ENCODE measurements at places on chromosomes 16 and 17.
A peak's percentile ranks its signal among the peaks of the same experiment; 100 is the strongest.

DNA sequence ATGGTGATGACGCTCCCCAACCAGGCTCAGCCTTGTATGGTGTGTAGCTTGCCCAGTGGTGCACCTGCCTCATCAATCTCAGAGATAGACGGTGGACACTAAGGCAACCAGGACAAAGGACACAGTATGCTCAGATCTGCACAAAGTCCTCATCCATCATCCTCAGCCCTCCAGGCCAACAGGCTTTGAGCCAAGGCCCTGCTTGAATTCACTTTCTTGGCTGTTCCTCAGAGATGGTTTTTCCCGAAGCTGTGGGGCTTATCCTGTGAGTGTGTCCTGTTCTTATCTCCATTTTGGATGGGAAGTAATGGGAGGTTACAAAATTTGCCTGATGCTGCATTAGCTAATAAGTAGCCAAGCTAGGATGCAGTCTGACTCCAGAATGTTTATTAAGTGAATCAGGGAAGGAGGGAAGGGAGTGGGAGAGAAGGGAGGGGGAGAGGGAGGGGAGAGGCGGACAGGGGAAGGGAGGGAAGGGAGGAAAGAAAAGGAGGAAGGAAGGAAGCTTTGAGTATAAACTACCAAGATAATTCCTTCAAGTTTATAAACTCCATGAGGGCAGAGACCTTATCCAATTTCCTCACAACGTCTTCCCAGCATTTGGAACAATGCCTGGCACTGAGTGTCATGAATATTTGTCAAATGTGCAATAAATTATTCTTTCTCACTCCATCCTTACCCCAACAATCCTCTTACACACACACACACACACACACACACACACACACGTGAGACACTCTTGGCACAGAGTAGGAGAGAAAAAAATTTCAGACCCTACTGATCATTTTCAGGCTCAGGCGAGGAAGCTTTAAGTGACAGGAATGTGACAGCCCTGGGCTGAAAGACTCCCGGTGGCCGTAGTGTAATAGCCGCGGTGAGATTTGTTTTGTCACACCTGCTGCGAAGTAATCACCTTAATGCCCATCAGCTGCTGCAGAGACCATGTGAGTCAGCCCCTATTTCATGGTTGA is 84.3 kb downstream of the BMERB1 start:
- DNase-seq: peak; percentile 72

GRCh38 chr17:13650096-13650675 is 48.5 kb upstream of the HS3ST3A1 start:
- no peak for DNase-seq

DNA sequence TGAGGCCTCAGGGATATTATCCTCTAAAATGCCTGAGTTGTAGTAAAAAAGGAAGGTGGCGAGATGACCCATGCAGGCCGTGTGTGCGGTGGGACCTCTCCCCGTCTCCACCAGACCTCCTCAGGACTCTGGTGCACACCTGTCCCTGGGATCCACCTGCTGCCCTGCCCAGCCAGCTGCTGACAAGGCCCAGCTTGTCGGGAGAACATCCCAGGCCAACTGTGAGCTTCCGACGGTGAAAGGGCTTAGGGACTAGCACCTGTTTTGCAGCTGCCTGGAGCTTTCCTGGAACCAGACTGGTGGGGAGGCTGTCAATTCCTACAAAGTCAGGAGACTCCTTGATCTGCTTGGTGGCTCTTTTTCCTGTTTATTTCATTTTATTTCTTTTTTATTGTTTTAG is 11.6 kb downstream of the IL34 start:
- DNase-seq: no peak

DNA sequence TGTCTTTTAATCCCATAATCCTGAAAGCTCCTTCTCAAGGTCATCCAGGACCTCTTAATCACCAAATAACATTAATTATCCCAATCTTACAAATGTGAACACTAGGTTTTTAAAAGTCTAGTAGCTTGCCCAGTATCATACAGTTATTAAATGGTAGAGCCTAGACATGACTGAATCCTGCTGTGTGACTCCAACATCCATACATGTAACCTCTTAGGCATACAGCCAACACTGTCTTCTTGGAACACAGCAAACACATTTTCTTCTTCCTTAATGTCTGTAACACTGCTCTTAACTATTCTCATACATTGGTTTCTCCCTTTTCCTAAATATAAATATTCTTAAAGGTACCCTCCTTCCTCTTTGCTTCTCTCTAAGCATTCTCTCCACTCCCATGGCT is 13.7 kb downstream of the BRIP1 start:
- peak; percentile 14 for DNase-seq

DNA sequence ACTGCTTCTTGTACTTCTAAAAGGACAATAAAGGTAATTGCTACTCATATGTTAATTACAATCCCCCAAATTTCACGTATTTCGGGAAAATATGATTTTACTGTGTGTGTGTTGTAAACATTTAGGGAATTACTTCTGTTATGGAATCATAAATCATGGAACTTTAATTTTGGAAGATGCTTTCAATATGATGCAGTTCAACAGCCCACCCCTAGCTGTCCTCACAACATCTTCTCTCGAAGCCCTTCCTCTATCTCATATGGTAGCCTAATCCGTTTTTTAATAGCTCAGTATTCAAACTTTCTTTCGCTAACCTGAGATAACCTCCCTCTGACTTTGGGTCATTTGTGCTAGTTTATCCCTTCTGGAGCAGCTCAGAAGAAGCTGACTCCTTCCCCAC is 78.4 kb downstream of the ANKFN1 start:
- no peak for DNase-seq

DNA sequence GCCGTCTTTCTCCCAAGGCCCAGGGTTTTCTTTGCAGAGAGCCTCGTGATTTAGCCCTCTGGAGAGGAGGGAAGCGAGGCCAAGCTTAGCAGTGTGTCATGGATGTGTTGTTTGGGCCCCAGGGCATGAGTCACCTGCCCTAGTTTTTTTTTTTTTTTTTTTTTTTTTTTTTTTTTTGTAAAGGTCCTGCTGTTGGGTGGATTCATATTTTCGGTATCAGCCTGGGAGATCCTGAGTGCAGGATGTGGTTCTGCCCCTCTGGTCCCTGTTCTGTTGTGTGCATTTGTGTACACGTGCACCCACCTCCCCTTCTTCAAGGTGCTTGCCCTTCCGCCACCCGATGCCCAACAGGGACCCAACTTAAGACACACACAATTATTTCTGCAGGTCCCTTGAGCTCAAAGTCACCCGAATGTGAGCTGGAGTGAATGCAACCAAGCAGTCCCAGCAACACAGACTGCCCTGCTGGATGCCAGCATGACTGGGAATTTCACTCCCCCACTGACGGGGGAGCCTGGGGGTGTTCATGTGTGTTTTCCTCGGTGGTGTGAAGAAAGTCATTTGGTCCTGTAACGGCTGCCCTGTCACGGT is 265.8 kb upstream of the TNRC6C start:
- DNase-seq: peak; percentile 88

- peak; percentile 87 for DNase-seq
Observed at GRCh38 chr16:77273-77806, 685 bp upstream of the MPG start.

GRCh38 chr16:88921591-88921990 is 55.1 kb upstream of the PABPN1L start:
- no peak for DNase-seq

DNA sequence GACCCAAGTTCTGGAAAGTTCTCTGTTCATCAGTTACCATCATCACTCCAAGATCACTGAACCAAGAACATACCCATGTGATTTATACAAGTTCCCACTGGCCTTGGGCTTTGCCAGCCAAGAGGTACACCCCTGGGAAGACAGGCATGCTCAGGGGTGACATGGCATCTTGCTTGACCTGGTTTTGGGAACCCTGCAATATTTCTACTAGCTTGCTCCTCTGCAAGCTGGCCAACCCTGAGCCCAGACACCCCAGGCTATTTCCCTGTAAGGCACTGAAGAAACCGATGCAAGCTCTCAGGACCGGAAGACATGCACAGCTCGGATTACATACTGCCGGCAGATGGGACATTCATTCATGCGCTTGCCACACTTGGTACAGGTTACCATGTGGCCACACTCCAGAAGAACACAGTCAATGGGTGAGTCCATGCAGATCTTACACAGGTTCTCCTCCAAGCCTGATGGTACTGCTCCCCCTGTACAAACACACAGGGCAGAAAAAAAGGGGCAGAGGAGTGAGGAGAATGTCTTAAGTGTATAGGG is 31.4 kb downstream of the LIG3 start:
- no peak for DNase-seq

DNA sequence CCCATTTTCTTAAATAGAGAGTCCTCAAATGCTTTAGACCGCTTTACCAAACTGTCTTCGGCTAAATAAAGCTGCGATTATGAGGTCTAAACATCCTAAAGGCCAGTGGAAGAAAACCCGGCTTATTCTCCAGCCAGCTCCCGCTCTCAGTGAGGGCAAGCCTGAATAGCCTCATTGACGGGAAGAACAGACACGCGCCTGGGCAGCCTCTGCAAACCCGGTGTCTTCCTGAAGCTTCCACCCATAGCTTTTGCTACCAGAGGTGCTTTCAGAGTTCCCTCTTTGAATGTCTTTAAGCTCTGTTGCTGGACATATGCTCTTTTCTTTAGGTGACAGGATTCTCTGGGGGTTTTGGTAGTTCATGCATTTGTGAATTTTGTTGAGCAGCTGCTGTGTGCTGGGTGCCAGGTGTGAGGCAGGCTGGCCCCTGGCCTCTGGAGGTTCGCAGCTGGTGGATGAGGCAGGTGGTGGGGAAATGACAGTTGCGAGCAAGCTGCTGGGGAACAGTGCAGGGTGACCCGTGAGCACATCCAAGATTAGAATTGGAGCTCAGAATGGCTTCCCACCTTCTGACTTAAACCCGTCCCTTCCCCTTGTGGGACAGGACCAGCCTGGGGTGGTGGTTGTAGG is 44.7 kb downstream of the CRISPLD2 start:
- no peak for DNase-seq

- peak; percentile 38 for DNase-seq
Observed at GRCh38 chr17:51015145-51015558, 105.5 kb downstream of the SPAG9 start.

GRCh38 chr16:21719283-21719682 is 55.5 kb downstream of the OTOA start:
- DNase-seq: no peak

- no peak for DNase-seq
Observed at GRCh38 chr16:84069540-84069939, 26.9 kb upstream of the SLC38A8 start.

DNA sequence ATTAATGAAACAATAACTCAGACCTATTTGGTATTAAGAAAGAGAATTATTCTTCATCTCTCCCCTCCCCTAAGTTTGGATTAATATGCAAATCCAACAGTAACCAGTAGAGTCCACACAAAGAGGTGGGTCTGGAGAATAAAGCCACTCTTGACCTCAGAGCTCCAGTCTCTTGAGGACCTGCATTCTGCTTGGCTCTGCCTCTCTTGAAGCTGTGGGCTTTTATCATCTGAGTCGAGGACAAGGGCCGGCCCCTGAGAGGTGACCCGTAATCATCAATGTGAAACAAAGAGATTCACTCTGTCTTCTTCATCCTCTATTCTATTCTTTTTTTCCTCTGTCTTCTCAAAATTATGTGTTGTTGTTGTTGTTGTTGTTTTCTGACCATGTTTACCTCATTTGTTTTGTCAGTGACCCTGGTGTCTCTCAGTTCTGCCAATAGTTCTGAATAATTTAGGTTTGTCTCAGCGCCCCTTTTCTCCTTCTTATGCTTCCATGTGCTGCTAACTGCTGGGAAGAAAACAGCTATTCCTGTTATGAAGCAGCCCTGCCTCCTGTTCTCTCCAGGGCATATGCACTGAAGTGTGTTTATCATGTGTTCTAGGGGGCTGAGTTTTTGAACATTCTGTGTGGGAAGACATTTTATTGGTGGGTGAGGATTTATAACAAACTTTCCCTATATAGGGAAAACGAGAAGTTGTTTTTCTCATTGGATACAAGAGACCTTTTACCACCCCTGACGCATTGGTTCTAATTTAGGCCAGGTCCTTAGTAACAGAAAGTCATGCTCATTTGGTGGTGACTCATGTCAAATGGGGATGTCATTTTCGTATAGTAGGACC is 135.8 kb downstream of the TRIM37 start:
- DNase-seq: peak; percentile 59

DNA sequence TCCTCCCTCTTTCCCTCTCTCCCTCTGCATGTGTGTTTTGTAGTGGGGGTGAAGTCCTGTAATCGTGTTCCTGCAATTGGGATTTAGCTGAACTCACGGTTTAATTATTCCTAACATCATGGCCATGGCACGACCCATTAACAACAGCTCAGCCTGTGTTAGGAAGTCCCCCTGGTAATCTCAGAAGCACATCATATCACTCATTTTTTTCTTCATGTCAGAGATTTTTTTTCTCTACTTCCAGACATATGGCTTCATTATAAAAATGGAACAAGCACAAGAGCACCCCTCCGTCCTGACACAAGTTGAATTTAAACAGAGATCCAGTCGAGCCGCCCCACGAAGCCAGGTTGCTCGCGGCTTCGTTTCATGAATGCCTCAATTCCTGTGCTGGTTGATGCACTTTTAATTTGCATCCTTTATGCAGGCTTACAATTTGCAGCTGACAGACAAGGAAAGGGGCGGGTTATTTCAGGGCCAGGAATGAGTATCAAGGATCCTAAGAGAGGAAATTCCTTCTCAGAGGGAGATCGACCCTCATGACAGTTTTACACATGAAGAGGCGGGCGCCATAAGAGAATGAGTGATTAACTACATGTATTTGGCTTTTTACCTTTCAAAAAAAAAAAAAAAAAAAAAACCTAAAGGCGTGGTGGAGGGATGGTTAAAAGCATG is 192.9 kb downstream of the MAF start:
- no peak for DNase-seq

GRCh38 chr17:10614536-10615155 is 42.5 kb downstream of the MYH3 start:
- DNase-seq: peak; percentile 74

DNA sequence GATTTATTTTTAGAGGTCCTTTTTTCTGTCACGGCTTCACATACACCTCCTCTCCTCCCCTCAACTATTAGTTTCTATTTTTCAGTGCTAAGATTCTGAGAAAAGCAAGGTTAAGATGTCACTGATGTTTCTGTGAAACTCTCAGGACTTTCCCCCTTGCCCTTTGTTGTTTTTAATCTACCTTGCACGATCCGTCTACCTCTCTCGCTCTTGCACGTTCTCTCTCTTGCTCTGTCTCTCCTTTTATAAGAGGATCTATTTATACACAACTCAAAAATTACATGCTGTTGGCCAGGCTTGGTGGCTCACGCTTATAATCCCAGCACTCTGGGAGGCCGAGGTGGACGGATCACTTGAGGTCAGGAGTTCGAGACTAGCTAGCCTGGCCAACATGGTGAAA is 43.6 kb downstream of the RPA1 start:
- no peak for DNase-seq
